ENCODE measurements at places on chromosomes 2 and 18.

GRCh38 chr2:170030040-170030439 is 147.9 kb upstream of the MYO3B start:
- DNase-seq = no peak

DNA sequence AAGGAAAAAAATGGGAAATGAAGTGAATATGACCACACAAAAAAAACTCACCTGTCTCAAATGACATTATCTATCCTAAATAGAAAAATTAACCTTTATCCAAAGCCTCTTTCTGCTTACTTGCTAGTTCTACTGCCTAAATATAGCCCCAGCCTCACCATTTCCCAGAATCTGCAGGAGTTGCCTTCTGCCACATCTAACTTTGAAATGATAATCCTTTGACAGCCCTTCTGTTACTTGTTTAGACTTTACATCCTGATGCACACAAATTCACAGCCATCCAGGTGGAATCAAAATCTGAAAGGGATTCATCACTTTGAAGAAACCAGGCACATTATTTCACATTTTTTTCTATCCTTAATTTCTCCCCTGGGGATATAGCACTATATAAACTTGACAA is 1356.2 kb upstream of the NXPH2 start:
- no peak for DNase-seq

DNA sequence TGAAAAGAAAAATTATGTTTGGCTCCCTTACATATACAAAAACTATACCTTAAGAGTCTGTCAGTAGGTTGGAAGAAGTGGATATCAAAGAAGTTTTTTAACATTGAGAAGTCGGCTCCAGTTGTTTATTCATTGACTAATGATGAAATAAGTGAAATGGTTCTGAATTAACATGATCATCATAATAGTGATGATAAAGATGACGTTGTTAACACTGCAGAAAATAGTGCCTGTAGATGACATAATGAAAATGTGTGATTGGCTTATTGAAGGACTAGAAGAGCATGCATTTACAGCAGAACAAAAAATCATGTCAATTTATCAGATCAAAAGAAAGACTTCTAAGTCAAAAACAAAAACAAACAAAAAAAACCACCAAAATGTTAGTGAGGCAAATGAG is 1125.4 kb upstream of the NXPH2 start:
- DNase-seq = no peak

GRCh38 chr2:157722580-157723234 is 94.0 kb upstream of the ACVR1C start:
- DNase-seq = no peak

- DNase-seq = peak; percentile 81
Observed at GRCh38 chr18:10476338-10476791, 21.9 kb downstream of the APCDD1 start.

GRCh38 chr2:117979911-117980701 is 33.8 kb downstream of the CCDC93 start:
- peak; percentile 46 for DNase-seq

Measured in BJ (cell line).